ENCODE measurements at places on chromosomes 13 and 19. TPM values are rescaled to one million over a fixed set of nuclear protein-coding genes. Genes with fewer than 3 reads are reported as not detected.

PROZ gene
- not detected for total RNA-seq

KIR3DL1 gene
- not detected for total RNA-seq

PSG6 gene
- not detected for total RNA-seq

IGFL2 gene
- not detected for total RNA-seq

C19orf73 gene
- 1.5 TPM for total RNA-seq

IL11 gene
- 6.6 TPM for total RNA-seq

TNFRSF19 gene
- 0.13 TPM for total RNA-seq

GRCh38 chr13:35140321-35140720 lies 198.3 kb downstream of the NBEA start:
- DNase-seq = no peak
- H3K36me3 ChIP-seq = no peaks in the 10 kb centered on the region
- H3K4me3 ChIP-seq = no peak overlapping the region
- H3K27ac ChIP-seq = no peak overlapping the region
- no peaks in the 10 kb centered on the region for H3K27me3 ChIP-seq

DNA sequence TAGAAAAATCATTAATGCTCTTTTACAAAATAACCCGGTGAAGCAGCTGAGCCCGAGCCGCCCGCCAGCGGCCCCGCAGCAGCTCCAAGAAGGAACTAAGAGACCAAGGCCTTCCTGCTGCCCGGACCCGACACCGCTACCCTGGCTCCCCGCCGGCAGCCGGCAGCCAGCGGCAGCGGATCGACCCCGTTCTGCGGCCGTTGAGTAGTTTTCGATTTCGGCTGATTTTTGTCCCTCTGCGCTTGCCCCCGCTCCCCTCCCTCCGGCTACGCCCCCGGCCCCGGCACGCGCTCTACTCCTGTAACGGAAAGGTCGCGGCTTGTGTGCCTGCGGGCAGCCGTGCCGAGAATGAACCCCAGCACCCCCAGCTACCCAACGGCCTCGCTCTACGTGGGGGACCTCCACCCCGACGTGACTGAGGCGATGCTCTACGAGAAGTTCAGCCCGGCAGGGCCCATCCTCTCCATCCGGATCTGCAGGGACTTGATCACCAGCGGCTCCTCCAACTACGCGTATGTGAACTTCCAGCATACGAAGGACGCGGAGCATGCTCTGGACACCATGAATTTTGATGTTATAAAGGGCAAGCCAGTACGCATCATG lies at the start of gene PABPC3:
Gene PABPC3, plus strand, starts transcription at position 286 of the 603 bp plus-strand sequence. Its CDS starts 63 bp downstream, at position 349.
- H3K27ac ChIP-seq = no peak within 1 kb of the TSS
- H3K4me3 ChIP-seq = no peak within 1 kb of the TSS
- H3K4me1 ChIP-seq = no peaks in the 10 kb centered on the region
- H3K27me3 ChIP-seq = peaks cover 42% of the 10 kb centered on the region

DNA sequence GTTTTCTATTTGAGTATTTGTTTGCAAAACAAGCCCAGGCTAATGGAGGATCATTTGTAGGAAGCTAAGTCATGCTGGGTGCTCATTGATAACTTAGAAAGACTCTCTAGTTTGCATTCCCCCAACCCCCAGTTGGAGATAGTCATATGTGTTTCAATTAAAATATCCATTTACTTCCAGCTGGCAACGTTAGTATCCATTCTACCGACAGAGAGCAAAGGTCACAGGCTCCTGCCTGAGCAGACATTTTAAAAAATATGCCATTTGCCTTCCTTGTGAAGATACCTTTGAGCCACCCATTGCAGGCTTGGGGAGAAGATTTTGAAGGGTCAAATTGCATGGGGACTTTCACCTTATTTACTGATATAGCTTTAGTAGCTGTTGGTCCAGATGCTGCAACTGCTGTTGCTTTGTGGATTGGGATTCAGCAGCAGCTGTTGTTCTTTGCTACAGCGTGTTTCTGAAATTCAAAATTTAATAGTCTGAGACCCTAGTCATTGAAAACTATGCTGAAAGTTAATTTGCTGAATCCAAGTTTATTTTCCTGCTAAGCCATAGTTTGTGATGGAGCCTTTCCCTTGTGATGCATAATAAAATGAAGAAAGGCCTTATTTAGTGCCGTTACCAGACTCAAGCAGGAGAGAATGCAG lies 335.1 kb downstream of the GPC6 start:
- DNase-seq = no peak
- no peak overlapping the region for H3K27ac ChIP-seq
- H3K36me3 ChIP-seq = no peaks in the 10 kb centered on the region
- H3K4me1 ChIP-seq = no peaks in the 10 kb centered on the region
- no peak overlapping the region for H3K4me3 ChIP-seq

DNA sequence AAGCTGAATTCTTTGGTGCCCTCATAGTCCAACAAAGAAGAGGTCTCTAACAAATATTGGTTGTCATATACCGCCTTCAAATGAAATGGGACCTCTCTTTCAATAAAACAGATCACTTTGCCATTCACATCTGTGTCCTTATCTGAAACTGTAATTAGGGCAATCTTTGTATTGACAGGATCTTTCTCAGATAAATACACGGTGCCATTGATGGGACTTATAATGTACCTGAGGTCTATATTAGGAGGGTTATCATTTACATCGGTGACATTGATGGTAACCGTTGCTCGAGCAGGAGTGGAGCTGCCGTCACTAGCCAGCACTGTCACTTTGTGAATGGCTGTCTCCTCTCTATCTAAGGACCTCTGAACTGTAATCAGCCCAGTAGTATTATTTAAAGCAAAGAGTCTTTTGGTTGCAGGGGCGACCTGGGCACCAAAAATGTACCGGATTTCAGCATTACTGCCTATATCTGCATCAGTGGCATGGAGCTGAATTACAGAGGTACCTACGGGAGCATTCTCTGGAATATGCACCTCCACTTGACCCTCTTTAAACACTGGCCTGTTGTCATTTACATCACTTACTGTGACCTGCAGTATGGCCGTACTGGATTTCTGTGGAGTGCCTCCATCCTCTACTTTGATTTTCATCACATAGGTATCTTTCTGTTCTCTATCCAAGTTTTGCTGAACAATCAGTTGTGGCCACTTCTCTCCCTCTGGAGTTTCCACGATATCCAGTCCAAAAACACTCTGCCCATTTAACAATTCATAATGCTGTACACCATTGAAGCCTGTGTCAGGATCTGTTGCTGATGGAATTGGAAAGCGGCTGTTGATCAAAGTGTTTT lies 2.8 kb downstream of the PCDH9 start:
- H3K4me3 ChIP-seq = no peak overlapping the region
- no peaks in the 10 kb centered on the region for H3K27me3 ChIP-seq
- H3K36me3 ChIP-seq = no peaks in the 10 kb centered on the region
- peaks cover 9% of the 10 kb centered on the region for H3K4me1 ChIP-seq
- no peak for DNase-seq

DNA sequence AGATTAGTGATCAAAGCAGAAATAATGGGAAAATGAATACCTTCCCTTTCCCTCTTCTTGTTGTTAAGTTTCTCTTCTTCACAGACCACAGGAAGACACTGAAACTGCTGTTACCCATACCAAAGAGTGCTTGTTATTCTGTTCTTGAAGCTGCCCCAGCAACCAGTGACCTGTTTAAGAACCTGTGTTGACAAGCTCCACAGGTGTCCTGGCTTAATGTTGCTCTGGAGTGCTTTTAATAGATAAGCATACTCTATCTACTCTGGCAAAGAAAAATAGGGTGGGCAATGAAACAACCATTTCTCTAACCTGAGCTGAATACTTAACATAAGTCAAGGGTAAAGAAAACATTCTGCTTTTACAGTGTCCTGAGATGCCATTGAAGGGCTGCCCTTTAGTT lies 506.7 kb upstream of the GPC6 start:
- H3K4me1 ChIP-seq = no peaks in the 10 kb centered on the region
- H3K36me3 ChIP-seq = no peaks in the 10 kb centered on the region
- DNase-seq = no peak
- no peak overlapping the region for H3K4me3 ChIP-seq
- no peaks in the 10 kb centered on the region for H3K27me3 ChIP-seq

GRCh38 chr19:38264486-38265212 lies at the start of gene SPINT2:
Gene SPINT2, plus strand, starts transcription at chr19:38264573. Its CDS starts 320 bp downstream, at chr19:38264893.
- no peaks in the 10 kb centered on the region for H3K27me3 ChIP-seq
- H3K27ac ChIP-seq = peak within 1 kb of the TSS; percentile 94
- peaks cover 16% of the 10 kb centered on the region for H3K36me3 ChIP-seq
- H3K4me1 ChIP-seq = peaks cover 41% of the 10 kb centered on the region

GRCh38 chr13:46171217-46171616 lies 10.8 kb downstream of the LCP1 start:
- peaks cover 13% of the 10 kb centered on the region for H3K36me3 ChIP-seq
- H3K4me3 ChIP-seq = no peak overlapping the region
- no peaks in the 10 kb centered on the region for H3K27me3 ChIP-seq
- no peak for DNase-seq
- H3K4me1 ChIP-seq = no peaks in the 10 kb centered on the region
- H3K27ac ChIP-seq = no peak overlapping the region

GRCh38 chr13:104650431-104650830 lies 1584.2 kb upstream of the SLC10A2 start:
- no peaks in the 10 kb centered on the region for H3K36me3 ChIP-seq
- H3K27me3 ChIP-seq = no peaks in the 10 kb centered on the region
- H3K27ac ChIP-seq = no peak overlapping the region
- no peaks in the 10 kb centered on the region for H3K4me1 ChIP-seq

DNA sequence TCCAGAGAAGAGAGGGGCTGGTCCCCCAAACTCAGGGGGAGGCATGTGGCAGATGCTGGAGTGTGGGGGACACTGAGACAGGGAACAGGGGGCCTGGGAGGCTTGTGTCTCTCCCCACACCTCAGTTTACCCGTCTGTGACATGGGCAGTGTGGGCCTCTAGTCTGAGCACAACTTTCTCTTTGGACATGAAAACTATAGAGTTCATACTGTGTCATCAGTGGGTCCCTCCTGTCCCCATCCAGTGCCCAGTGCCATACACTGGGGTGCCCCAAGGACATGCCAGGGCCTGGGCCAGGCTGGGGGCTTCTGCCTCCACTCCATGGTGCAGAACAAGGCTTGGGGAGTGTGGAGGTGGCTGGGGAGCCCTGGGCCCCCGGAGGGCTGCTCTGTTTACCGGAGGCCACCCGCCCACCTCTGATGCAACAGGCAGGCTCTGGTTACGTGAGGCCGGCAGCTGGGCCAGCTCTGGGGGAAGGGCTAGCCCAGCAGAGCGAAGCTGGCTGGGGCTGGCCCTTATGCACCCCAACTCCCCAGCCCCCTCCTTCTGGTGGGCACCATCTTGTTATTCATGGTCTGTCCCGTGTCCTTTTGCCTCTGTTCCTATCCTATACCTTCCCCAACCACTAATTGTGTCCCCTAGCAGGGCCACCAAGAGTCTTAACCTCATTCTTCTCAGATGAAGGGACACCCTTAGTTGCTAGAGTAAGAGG lies 1.9 kb upstream of the MEF2B start:
- H3K27ac ChIP-seq = 0 out of 2 replicates have a peak overlapping the region, but pooled peaks have one; percentile 25
- no peak overlapping the region for H3K4me3 ChIP-seq
- H3K27me3 ChIP-seq = no peaks in the 10 kb centered on the region
- no peak for DNase-seq
- H3K4me1 ChIP-seq = peaks cover 9% of the 10 kb centered on the region

GRCh38 chr19:3663838-3664237 lies 36.4 kb downstream of the PIP5K1C start:
- H3K4me3 ChIP-seq = no peak overlapping the region
- no peaks in the 10 kb centered on the region for H3K36me3 ChIP-seq
- H3K27ac ChIP-seq = no peak overlapping the region
- H3K27me3 ChIP-seq = no peaks in the 10 kb centered on the region
- DNase-seq = no peak

DNA sequence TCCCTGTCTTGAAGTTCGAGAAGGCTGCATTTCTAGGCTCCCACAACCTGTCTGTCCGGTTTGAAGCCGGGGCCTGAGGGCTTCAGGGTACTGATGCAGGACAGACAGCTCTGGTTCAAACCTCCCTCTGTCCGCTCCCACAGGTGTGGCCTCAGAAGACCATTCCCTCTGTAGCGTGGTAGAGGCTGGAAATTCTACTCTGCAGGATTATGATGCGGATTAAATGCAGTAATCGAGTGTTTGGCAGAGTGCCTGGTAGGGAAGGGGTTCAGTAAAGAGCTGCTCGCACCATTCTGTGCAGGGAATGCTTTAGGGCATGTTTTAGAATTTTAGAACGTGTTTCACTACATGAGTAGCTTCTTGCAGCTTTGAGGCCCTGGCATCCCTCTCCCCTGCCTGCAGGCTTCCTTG lies 30.5 kb downstream of the PPP1R37 start:
- DNase-seq = peak; percentile 84
- H3K27me3 ChIP-seq = no peaks in the 10 kb centered on the region
- peak overlapping the region; percentile 52 for H3K27ac ChIP-seq
- H3K36me3 ChIP-seq = no peaks in the 10 kb centered on the region

DNA sequence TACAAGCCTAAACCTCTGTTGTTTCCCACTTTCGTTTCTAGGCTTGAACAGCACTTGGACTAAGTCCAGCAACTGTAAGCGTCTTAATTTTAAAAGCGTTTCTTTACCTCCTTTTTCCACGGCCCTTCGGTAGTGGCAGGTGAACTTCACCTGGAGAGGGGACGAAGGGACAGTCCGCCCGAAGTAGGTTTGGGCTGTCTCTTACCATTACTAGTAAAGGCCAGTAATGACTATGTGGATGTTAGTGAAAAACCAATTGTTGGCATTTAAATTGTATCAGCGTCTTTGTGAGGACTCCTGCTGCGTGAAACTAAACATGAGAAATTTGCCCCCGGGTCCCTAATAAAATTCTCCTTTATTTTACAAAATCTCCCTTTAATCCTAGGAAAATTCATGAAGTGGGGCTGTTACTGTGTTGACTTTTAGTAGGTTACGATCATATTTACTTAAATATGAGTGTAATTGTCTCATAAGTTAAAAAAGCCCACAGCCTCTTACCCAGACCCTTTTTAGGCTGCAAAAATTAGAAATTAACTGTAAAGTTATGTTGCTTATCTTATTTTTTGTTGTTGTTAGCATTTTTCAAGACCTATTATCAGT lies 983 bp downstream of the ITM2B start:
- no peaks in the 10 kb centered on the region for H3K27me3 ChIP-seq
- H3K4me1 ChIP-seq = peaks cover 28% of the 10 kb centered on the region
- DNase-seq = peak; percentile 2
- no peaks in the 10 kb centered on the region for H3K36me3 ChIP-seq
- H3K4me3 ChIP-seq = peak overlapping the region; percentile 67

DNA sequence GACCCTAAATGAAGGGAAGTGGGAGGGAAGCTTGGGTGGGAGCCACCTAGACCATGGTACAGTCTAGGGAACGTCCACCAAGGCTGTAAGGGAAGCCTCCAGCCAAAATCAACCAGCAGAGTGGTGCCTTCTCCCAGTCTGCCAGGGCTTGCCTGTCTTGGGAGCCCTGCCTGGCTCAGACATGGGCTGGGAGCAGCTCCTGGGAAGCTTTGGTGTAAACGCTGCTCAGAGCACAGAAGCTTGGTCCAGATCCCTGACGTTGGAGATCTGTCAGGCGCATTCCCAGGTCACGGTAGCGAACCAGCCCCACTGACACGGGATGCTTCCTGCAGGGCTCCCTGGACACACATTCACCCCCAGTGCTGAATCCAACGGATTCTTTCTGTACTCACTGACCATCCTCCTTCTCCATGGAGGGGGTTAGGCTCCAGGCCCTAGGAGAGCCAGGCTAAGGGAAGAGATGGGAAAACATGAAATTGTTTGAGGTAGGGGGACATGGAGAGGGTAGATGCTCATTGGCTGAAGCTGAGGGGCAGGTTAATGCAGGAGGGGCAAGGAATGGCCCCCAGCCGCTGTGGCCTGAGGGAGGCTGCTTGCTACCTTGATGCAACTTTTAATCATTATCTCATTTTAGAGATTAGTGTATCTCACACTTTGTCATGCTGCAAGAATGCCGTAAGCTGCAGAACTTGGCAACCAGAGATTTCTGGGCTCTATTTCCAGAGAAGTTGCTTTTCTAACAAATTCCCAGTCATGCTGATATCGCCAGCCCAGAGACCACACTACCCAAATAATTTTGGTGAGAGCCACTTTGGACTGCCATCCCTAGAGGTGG lies 195.8 kb downstream of the UQCRFS1 start:
- H3K36me3 ChIP-seq = no peaks in the 10 kb centered on the region
- H3K27me3 ChIP-seq = peaks cover 82% of the 10 kb centered on the region
- DNase-seq = no peak

Measured in PC-9 (cell line).